Foreskin keratinocyte (primary cell): ENCODE measurements at places on chromosomes 12 and 14.

- DNase-seq = no peak
These were observed 152.8 kb downstream of the LRIG3 start for GRCh38 chr12:58767496-58767895.

GRCh38 chr12:63978519-63978918 lies 134.0 kb downstream of the SRGAP1 start:
- DNase-seq = peak; percentile 85

DNA sequence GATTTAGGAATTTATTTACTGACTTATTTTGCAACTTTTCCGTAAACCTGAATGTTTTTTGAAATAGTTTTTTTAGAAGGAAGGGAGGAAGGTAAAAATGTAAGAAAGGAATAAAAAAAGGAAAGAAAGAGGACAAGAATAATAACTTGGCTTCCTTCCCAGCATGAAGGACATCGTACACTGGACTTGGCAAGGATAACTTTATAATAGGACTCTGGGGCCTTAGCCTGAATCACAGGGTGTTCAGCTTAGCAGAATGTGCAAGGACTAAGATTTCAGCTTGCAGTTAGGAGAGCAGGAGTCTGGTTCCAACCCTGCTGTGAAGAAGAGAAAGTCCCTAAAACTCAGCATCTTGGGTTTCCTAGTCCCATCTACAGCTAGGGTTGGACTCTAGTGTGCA lies 1053.3 kb downstream of the VRK1 start:
- no peak for DNase-seq

- peak; percentile 90 for DNase-seq
These were observed 390.2 kb downstream of the LRIG3 start for GRCh38 chr12:58529897-58530741.

DNA sequence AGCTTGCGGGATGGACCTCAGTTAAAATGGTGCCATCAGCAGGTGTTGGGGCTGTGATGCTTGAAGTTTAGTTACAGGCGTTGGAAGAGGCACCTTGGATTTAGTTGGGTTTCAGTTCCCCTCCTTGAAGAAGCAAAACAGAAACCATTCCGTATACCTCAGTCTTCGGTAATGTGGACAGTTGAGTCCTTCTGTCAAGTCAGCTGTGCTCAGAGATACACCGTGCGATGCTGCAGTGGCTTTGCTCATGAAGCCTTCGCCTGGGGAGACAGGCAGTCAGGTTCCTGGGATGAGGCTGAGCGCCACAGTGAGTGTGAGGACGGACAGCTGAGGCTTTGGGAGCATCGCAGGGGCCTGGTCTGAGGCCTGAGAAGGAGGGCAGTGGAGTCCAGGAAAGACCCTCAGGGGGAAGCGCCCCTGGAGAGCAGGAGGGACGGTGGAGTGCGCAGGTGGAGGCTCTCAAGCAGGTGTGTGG lies 7.4 kb downstream of the RAN start:
- DNase-seq = no peak

DNA sequence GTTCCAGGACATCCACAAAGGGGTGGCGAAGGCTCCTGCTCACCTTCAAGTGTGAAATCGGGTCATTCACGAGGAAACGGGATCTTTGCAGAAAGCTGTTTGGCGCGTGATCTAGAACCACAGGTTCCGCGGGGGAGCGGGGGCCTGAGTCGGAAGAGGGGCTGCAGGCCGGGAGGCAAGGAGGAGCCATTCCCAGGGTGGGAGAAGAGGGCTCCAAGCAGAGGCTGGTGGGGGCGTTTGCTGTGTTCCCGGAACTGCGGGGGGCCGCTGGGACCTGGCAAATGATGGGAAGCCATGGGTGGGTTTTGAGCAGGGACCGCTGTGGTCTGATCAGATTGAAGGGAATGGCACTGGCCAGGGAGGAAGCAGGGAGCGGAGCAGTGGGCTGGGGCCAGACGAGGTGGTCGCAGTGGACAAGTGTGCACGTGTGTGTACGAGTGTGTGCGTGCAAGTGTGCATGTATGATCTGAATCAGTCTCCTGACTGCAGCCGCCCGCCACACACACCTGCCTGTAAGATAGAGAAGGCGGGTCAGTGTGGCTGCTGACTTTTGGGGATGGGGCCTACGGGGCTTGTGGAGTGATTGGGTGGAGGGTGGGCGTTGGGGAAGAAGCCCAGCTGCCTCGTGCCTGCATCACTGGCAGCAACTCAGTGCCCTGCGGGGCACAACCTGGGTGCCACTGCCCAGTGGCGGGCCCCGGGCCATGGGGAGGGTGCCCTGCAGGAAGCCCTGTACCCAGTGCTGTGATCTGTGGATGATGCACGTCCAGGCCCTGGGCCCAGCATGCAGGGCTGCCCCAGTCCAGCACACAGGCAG lies 141.9 kb downstream of the KIF26A start:
- DNase-seq = no peak

DNA sequence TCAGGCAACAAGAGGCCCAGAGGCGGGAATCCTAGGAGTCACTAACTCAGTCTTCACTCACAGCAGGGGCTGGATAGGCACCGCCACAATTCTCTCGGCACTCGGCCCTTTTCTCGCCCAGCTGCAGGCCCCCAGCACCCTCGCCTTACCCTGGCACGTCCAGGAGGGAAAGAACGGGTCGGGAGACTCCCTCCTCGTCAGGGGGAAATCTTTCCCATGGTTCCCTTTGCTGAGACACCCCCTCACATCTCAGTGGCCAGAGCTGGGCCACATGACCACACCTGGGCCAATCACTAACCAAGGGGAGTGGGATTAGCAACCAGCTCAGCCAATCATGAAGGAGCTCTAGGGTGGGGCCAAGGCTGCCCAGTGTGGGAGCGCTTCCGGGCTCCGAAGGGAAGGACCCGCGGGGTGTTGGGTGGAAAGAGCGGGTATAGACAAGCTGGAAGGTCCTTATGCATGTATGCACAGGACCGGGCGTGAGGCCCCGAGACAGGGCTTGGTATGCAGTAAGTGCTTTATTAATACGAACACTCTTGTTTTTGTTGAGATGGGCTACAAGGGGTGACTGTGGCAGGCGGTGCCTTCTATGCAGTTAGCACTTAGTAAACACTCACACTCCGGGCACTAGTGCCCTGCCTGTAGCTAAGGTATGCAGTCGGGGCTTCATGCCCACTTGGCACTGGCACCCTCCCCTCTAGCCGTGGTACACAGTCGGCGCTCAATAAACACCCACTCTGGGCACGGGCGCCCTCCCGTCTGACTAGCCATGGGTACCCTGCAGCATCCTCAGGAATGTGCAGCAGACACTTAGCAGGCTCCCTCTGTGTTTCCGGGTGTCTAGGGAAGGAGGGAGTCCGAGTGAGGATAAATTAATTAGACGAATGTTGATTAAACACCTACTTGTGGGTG lies 40.3 kb downstream of the ADGRD1 start:
- no peak for DNase-seq

DNA sequence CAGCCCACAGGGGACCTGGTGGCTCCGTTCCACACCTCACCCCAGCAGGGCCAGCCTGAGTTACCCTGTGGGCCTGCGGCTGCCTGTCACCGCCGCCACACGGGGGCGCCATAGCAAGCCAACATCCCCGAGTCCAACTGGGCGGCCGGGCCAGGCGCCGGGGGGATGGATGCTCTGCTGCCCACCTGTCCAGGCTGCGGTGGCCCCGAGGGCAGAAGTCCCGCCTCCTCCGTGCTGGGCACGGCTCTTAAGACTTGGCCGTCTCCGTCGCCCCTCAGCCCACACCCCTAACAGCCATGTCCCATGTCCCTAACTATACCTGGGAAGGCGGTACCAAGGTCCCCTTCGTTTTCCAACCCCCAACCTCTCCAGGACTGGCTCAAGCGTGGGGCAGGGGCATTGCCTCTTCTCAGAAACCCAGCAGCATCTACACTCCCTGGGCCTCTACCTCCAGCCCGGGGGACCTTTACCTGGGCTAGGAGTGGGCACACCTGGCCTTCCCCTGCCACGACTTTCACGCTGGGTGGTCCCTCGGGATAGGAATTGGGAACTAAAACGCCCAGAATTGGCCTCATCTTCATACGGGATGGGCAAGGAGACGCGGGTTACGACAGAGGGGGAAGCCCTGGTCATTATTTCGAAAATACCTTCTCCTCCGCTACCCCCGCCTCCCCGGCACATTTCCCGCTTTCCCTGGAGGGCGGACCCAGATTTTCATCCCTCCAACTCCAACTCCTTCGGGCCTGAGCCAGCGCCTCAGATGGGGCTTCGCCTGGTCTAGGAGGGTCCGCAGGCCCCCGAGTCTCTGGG lies 1.1 kb upstream of the CYP46A1 start:
- peak; percentile 50 for DNase-seq

DNA sequence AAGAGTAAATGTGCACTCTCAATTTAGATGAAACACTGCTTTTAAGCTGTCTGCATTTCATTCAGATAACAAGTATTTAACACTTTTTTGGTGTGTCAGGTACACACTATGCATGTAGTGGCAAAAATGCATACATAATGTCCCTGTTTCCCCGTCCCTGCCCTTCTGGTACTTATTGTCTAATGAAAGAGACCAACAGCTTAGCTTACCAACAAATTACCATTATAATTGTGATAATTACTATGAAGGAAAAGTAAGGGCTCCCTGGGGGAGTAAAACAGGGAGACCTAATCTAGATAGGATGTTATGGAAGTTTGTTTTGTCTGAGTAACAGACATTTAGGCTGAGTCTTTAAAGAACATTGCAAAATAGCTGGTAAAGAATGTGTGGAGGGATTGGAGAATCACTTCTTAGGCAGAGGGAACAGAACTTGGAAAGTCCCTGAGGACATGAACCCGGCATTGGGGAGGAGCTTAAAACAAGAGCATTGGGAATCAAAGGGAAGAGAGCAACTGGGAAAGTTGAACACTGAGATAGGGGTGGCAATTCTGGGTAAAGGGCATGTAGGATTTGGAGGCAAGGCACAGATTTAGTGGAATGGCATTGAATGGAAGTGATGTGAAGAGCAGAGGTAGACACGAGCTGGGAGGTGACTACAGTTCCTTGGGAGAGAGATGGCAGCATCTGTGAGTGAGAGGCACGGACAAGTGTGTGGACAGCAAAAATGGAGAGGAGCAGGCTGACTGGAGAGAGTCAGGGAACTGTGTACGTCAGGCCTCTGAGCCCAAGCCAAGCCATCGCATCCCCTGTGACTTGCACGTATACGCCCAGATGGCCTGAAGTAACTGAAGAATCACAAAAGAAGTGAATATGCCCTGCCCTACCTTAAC lies 181.6 kb downstream of the GRIP1 start:
- peak; percentile 18 for DNase-seq

GRCh38 chr12:100138048-100138802 lies 4.4 kb downstream of the BLTP3B start:
- no peak for DNase-seq

DNA sequence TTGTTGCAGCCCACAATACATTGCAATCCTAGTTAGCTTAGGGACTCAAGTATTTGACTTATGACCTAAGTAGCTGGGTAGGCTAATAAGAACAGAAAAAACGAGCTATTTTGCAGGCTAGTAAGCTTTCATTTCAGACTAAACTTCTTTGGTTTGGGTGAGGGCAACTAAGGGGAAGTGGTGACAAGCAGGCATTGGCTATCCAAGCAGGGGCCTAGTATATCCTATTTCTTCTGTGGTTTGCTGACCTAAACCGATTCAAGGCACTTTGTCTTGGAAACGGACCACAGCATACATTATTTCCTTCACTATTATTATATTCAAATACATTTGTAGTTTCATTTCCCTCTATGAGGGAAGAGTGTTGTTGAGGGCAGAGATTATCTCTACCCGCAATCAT lies 21.6 kb upstream of the SLC5A8 start:
- DNase-seq = no peak

GRCh38 chr12:79250186-79250585 lies 385.6 kb downstream of the SYT1 start:
- DNase-seq = no peak

GRCh38 chr12:46027172-46027571 lies 36.8 kb upstream of the SCAF11 start:
- no peak for DNase-seq

- DNase-seq = no peak
These were observed 162.7 kb upstream of the GSC start for GRCh38 chr14:94932589-94932988.

DNA sequence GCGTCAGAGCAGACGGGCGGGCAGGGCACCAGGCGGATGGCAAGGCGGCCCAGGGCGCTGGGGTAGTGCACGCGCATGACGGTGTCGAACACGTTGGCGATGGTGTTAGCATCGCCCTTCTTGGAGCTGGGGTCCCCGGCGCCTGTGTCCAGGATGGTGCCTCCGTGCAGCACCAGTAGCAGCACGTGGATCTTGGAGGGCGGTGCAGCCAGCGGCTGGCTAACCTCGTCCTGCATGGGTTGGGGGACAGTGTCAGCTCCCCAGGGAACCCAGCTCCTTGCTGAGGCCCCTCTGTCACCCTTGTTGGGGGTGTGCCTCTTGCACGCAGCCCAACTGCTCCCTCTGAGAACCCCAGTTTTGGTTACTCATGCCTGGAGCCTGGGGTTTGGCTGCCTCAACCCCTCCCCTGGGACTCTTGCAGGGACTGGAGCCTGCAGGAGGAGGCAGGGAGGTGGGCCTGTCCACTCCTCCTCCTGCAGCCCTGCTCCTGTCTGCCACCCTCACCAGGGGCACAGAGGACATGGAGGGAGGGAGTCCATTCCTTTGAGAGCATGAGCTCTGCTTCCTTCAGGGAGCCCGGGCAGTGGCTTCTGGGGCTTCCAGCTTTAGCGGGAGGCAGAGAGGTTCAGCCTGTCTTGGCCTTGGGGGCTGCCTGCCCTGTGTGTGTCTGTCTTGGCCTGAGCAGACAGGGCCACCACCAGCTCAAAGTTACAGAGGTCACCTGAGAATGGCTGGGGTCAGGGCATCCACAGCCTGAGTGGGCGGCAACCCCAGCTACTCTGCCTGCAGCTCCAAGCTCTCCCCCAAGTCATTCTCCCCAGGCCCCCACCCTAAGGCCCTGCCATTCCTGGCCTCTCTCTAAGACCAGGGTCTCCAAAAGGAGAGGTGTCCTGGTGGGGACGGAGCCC lies 17.1 kb downstream of the ARL6IP4 start:
- DNase-seq = no peak

DNA sequence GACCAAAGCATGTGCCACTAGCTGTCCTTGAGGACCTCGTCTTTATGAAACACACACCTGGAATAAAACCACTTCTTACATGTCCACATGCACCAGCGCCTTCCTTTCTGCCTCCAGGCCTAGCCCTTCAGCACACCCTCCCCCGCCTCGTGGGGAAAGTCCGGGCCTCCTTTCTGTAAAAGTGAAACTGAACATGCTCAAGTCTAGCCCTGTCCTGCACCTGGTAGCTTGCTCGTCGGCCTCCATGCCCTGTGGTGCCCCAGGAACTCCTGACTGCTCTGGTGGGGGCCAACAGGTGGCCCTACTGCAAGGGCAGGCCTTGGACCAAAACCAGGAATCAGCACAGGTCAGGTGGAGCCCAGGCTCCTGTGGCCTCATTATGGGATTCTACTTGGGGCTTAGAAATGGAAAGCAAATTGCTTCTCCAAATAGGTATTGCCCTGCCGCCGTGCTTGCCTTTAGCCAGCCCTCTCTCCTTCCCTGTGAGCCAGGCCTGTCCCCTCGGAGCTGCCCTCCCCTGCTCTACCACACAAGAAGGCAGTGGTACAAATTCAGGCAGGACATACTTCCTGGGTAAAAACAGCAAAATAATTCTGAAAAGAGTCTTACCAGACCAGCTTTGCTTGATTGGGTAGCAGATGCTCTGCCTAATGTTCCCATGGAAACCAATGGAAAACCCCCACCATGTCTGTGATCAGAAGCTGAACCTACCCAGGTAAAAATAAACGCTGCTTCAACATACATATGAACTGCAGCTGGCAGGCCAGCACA lies 43.5 kb downstream of the ERH start:
- peak; percentile 42 for DNase-seq
